Vagina (tissue), 2 donors: ENCODE measurements at places on chromosomes 1 and 21. TPM values are rescaled to one million over a fixed set of nuclear protein-coding genes. Genes with fewer than 3 reads are reported as not detected.

DNA sequence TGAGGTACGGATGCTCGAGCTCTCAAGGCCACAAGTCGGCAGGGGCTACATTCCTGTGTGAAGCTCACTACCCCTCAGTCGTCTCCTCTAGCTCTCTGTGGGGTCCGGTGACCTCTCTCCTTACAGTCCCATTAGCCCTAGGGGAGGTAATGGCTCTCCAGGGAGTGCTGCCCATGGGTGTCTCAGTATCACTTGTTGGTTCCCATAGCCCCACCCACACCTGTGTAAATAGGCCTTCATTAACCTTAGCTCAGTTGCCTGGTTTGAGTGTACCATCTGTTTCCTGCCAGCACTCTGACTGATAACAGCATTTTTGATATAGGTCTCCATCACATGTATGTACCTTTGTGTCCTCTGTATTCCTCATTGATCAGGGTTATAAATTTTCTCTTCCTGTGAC is 133.2 kb upstream of the KCNJ15 start:
- no peak overlapping the region for H3K27ac ChIP-seq
- DNase-seq, result no peak
- no peaks in the 10 kb centered on the region for H3K27me3 ChIP-seq
- H3K4me1 ChIP-seq, result no peaks in the 10 kb centered on the region

- no peak overlapping the region for H3K27ac ChIP-seq
- H3K36me3 ChIP-seq, result no peaks in the 10 kb centered on the region
- DNase-seq, result no peak
Measured at GRCh38 chr1:87957331-87957730, 628.7 kb downstream of the LMO4 start.

Gene IL24
- total RNA-seq, result 1.5 TPM

DNA sequence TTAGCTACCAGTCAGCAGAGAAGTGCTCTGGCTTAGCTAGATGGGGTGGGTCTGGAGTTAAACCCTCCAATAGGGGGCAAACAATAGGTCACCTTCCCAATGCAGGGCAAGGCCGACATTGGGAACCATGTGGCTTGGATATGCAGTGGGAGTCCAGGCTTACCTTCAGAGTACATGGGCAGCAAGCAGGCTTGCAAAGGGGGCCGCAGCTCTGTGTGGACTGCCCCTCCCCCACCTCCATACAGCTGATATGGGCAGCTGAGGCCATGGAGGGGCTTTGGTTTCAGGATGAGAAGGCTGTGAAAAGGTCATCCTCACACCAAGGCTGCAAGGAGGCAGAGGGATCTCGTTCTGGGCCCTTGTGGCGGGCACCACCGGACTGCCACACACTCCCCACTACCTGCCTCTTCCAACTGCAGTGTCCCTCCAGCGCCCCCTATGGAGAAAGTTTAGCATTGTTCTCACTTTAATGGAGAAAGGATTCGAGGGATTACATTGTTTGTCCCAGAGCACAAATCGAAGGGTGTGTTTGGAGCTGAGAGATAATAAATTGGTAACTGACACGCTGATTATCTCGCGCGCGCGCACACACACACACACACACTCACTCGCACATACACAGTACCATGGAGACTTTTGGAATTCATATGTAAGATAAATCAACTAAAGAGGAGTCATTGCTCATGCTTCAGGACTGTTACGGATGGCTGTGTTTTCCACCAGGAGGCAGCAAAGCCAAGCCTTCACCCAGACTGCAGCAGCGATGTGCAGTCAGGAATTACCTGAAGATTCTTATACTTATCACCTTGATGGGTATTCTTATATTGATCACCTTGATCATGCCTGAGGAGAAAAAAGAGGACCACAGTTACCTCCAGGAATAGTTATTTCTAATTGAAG is 7.0 kb upstream of the SMCP start:
- DNase-seq, result no peak
- H3K4me1 ChIP-seq, result no peaks in the 10 kb centered on the region
- H3K4me3 ChIP-seq, result no peak overlapping the region
- no peaks in the 10 kb centered on the region for H3K36me3 ChIP-seq
- H3K27me3 ChIP-seq, result no peaks in the 10 kb centered on the region
- H3K27ac ChIP-seq, result no peak overlapping the region

Gene CLDN17
- 2.2 TPM for total RNA-seq

DNA sequence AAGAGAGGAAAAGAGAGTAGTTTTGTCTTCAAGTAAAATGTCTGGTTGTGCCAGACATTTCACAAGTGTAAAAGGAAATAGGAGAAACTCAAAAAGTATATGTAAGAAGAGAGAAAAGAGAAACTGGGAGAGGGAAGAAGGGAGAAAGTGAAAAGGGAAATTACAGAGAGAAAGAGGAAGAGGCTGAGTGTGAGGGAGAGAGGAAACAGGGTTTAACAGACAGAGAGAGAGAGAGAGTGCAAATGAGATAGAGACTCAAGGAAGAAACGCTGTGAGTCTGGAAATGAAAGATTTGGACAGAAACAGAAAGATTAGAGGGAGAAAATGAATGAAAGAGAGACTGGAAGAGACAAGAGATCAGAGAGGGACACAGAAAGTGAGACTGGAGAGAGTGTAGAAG is 806.2 kb downstream of the PLA2G4A start:
- H3K27me3 ChIP-seq, result no peaks in the 10 kb centered on the region
- H3K4me1 ChIP-seq, result no peaks in the 10 kb centered on the region
- no peak for DNase-seq
- H3K27ac ChIP-seq, result no peak overlapping the region

- no peak overlapping the region for H3K4me3 ChIP-seq
- no peaks in the 10 kb centered on the region for H3K36me3 ChIP-seq
Measured at GRCh38 chr1:60670302-60670701, 412.1 kb upstream of the NFIA start.
